ENCODE measurements at places on chromosomes 1 and 21.

DNA sequence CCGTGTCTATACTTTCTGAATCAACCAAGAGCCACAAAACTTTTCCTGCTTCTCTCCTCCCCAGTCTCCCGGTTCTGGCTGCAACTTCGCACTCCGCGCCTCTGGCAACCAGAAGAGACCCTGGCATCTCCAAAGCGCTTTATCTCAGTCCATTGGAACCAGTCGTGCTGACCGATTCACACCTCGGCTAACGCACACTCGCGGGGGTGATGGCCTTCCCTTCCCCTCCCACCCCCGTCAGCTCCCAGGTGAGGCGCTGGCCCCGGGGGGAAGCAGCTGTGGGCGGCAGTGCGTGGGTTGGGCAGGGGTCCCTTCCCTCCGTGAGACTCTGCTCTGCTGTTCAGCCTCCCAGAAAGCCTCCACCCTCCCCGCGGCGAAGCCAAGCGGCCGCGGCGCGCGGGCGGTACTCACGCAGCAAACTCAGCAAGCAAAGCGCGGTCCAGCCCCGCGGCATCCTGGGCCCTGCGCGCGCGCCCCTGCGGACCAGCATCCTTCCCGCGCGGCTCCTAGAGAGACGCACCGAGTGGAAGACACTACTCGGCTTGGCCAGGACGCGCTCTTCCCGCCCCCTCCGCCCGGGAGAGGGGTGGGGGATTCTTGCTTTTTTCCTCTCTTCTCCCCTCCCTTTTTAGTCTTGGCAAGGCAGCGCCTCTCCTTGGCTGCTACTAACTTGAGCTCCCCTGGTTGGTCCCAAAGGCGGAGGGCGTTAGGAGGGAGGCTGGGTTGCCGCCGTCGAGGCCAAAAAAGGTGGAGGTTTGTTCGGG is at the start of gene CD34:
Gene CD34 (minus strand): TSS at position 535 of the 764 bp plus-strand sequence. CDS start 45 bp downstream, at position 490.
- DNase-seq = peak; percentile 25

DNA sequence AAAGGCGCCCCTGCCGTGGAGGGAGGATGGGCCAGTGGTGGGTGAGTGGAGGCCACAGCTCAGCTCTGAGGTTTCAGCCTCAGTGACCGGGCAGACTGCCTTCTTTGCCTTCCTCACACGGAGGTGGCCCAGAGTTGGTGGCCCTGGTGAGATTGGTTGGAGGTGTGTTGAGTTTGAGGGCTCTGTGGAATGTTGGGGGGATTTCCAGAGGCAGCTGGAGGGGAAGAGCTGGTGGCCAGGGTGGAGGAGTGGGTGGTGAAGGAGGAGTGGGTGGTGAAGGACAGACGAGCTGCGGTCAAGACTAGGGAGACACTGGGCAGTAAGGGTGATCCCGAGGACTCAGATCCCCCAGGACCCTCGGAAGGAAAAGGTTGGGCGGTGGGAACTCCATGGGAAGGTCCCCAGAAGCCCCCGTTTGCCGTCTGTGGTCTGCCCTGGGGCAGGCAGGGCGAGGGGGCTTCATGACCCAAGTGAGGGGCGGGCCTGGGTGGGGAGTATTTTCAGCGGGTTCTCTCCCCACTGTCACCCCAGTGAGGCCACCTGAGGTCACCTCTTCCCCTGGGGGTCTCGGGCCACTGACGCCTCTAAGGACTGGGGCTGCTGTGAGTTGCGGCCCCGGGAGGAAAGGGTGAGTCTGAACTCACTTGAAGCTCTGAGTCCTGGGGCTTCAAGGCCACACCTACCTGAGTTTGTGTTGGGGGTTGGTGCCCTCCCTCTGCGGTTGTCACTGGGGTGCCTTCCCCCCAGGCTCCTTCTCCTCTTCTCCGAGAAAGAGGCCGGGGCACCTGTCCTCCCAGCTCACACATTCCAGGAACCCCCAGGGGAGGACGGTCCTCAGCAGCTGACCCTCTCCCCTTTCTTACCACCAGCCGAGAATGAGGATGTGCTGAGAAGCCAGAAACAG is 22.7 kb upstream of the PIK3CD start:
- peak; percentile 56 for DNase-seq

GRCh38 chr1:226541631-226542622 is 6.6 kb upstream of the STUM start:
- DNase-seq = no peak

DNA sequence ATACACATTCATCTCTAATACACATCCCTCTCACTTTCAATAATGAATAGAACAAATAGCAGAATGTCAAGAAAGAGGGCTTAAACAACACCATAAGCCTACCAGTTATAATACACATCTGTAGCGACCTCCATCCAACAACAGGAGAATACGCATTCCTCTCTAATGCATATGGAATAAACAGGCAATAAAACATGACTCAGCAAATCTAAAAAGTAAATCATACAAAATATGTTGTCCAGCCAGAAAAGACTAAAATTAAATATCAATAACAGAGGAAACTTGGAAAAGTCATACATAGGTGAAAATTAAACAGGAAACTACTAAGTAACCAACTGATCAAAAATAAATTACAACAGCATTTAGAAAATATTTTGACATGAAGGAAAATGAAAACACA is 1127.5 kb upstream of the NCAM2 start:
- DNase-seq = no peak

GRCh38 chr1:53895421-53895820 is 1.4 kb downstream of the DIO1 start:
- DNase-seq = no peak

DNA sequence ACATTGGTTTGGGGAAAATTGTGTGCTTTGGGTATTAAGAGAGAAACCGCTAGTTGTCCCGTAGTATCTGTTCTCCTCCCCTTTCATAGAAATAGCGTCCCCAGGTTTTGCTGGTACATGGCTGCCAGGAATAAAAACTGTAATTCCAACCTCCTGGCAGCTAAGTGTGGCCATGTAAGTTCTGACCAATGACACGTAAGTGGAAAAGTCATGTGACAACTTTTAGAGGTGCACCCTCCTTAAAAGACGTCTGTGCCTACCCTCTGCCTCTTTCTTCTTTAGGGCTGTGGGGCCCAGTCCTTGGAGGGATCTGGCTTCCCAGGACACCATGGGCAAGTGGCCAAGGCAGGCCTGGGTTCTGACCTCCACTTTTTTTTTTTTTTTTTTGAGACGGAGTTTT is 59.3 kb downstream of the UMODL1 start:
- no peak for DNase-seq

- no peak for DNase-seq
These were observed 459 bp downstream of the CAPZB start for GRCh38 chr1:19484798-19485361.

GRCh38 chr1:181133441-181133951 is 45.0 kb downstream of the IER5 start:
- DNase-seq = no peak

- DNase-seq = no peak
These were observed 19.1 kb upstream of the TMEM183A start for GRCh38 chr1:202987922-202988583.

DNA sequence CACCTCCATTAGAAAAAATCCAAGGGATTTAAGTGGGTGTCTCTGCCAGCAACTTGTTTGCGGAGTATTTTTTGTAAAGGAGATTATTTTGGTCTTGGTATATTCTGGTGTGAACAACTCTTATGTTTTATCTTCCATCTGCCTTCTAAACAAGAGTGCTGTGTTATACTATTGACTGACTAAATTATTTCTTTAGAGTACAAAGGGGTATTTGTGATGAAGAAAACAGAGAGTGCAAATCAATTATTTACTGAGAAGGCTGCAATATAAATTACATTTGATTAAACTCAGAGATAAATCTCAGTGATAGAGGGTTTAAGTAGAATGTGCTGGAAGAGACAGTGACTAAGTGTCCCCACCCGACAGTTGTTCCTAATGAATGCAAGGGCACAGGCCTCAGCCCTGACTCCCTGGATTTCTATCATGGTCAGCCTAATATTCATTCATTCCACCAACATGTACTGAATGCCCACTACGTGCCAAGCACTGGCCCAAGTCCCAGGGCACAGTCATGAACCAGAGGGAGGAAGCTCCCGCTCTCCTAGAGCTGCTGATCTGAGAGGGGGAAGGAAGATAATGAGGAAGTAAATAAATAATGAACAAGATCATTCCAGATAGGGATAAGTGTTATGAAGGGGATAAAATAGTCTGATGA is 196.9 kb upstream of the C8B start:
- DNase-seq = no peak

- peak; percentile 74 for DNase-seq
These were observed 10.8 kb downstream of the ADAMTSL4 start for GRCh38 chr1:150560011-150560438.

All from activated naive CD4-positive, alpha-beta T cell treated with anti-CD3 and anti-CD28 coated beads, Interleukin-2, amount 50 U/mL, for 16 hours (primary cell).